ENCODE measurements at places on chromosomes 2 and 18.
A peak's percentile ranks its signal among the peaks of the same experiment; 100 is the strongest.

DNA sequence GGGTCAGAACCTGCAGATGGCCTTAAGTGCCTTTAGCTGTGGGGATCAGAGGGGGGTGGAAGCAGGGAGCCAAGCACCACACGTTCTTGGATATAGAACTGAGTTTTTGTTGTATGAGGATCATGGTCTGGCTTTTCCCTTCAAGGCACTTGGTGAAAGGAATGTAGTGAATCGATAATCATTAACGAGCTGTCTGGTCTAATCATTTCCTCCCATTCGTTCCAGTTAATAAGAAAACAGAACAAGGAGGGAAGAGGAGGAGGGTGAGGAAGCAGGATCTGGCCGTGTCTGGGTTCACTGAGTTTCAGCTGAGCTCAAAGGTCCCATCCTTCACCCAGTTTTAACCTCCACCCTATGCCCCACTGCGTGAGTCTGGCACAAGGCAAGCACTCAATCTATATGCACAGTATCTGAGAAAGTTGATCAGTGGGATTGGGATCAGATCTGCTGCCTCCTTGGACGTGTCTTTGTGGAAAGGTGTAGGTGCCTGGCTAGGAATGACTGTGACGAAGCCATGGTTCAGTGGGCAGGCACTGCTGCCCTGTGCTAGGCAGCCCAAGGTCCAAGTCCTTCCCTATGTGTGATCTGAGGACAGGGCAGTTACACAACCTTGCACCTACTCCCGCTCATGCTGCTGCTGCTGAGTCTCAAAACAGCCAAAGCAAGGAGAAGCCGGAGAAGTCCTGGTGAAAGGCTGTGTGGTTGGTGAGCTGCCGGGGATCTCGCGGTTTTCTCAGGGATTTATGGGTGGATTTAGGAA is 54.8 kb downstream of the GALNT14 start:
- no peak for DNase-seq

GRCh38 chr2:154638783-154639182 is 59.7 kb upstream of the KCNJ3 start:
- DNase-seq = no peak

- peak; percentile 88 for DNase-seq
Measured at GRCh38 chr2:193584522-193584938, 1389.8 kb upstream of the TMEFF2 start.

DNA sequence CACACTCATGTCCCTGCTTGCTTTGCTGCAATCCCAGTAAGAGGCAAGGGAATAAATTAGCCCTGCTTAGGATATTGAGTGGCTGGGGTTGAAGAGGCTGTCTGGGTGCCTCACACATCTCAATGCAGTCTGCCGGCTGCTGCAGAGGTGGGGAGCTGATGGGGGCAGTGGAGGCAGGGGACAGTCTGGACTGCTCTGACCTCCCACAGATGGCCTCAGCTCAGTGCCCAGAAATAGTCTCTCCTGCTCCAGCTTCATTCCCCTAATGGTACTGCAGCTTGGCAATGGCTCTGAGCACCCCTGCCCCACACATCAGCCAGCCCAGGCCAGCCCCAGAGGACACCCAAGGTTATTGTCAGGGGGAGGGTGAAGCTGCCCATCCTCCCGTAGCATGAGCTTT is 21.5 kb upstream of the TNS1 start:
- DNase-seq = no peak

DNA sequence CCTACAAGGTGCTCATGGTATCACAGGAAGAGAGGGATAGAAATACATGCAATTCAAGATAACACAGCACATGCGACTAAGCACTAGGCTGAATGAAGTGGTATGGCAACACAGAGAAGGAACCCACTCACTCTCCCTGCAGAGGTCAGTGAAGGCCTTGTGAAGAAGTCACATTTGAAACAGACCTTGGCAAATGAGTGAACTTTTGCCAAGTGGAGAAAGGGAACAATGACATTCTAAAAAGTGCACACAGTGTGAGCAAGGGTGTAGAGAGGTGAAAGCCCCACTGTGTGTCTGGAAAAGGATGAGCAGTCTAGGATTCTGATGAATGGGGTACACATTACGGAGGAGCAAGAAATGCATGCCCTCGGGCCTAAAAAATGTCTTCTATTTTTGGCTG is 23.3 kb downstream of the KLF7 start:
- peak; percentile 57 for DNase-seq
